Esophagus muscularis mucosa (tissue), 4 donors: ENCODE measurements at places on chromosomes 6 and 20. TPM values are rescaled to one million over a fixed set of nuclear protein-coding genes. Genes with fewer than 3 reads are reported as not detected.

The FOXS1 gene
- total RNA-seq, result 3.4 TPM

The MAFB gene
- 77.5 TPM for total RNA-seq

The BEND3 gene
- total RNA-seq, result 1.5 TPM

The COL11A2 gene
- 0.17 TPM for total RNA-seq

The OR12D3 gene
- total RNA-seq, result not detected

The AGPAT1 gene
- 52.7 TPM for total RNA-seq

The PHACTR1 gene
- 4.2 TPM for total RNA-seq
